ENCODE measurements at places on chromosomes 13 and 19. TPM values are rescaled to one million over a fixed set of nuclear protein-coding genes. Genes with fewer than 3 reads are reported as not detected.

The TMIGD2 gene
- total RNA-seq: not detected

The PRODH2 gene
- not detected for total RNA-seq

The DOCK6 gene
- total RNA-seq: 25.2 TPM

The SIGLEC6 gene
- total RNA-seq: not detected

The SRRM5 gene
- total RNA-seq: not detected

The CEACAM20 gene
- not detected for total RNA-seq

The KCNK6 gene
- total RNA-seq: 3.2 TPM

The SIAH3 gene
- total RNA-seq: under 0.01 TPM

The UQCRFS1 gene
- 41.8 TPM for total RNA-seq

The CGB1 gene
- not detected for total RNA-seq

The TSHZ3 gene
- 9.5 TPM for total RNA-seq

The MYPOP gene
- 0.53 TPM for total RNA-seq

The IGFL3 gene
- total RNA-seq: 5.0 TPM

The CLEC4M gene
- not detected for total RNA-seq

The LAIR1 gene
- total RNA-seq: not detected

The C19orf38 gene
- total RNA-seq: not detected

The NDUFA7 gene
- total RNA-seq: 39.3 TPM

The CPB2 gene
- total RNA-seq: not detected

The SIGLEC14 gene
- not detected for total RNA-seq

The GDF15 gene
- total RNA-seq: 92.8 TPM

The CEACAM7 gene
- not detected for total RNA-seq

The CTXN1 gene
- 2.9 TPM for total RNA-seq

The CEACAM1 gene
- not detected for total RNA-seq

The OR10H3 gene
- total RNA-seq: not detected

The KIRREL2 gene
- not detected for total RNA-seq

The PALM gene
- total RNA-seq: 6.3 TPM

The DBP gene
- total RNA-seq: 9.5 TPM

The LILRA2 gene
- not detected for total RNA-seq

The TUBA3C gene
- total RNA-seq: not detected

The HCN2 gene
- total RNA-seq: 1.2 TPM

The TLE6 gene
- total RNA-seq: 3.7 TPM

The AP1M2 gene
- 14.4 TPM for total RNA-seq

The DIAPH3 gene
- total RNA-seq: 24.5 TPM

The NLRP9 gene
- not detected for total RNA-seq

The NOVA2 gene
- total RNA-seq: not detected

The UNC13A gene
- total RNA-seq: not detected

The KLK8 gene
- total RNA-seq: not detected

The UBE2L5 gene
- total RNA-seq: not detected

Measured in myometrial cell (primary cell).